ENCODE measurements at places on chromosomes 12 and 14.

DNA sequence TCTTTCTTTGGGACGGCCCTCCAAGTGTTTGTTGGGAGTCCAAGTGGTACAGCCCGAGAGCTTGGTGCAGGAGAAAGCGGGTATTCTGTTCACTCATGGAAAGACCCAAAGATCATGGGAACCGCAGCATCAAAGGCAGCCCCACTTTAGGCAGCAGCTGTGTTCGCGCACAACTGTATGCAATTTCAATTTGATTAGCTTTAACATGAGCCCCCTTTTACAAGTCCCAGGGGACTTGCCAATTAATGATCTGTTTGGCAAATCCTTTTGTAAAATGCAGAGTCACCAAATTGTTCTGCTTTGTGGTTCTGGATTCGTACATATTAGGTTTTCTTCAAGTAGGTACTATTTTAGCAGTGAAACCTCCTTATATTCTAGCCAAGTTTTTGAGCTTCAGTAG is 217.7 kb downstream of the AACS start:
- DNase-seq: no peak

DNA sequence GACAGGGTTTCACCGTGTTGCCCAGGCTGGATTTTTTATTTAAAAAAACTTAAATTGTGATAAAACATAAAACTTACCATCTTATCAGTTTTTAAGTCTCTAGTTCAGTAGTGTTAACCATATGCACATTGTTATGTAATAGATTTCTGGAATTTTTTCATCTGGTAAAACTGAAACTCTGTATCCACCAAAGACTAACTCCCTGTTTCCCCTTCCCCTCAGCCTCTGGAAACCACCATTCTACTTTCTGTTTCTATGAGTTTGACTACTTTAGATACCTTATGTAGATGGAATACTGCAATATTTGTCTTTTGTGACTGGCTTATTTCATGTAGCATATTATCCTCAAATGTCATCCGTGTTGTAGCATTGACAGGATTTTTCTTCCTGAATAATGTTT is 12.8 kb upstream of the PLEKHG3 start:
- DNase-seq: no peak

GRCh38 chr12:122665759-122666158 is 37.4 kb downstream of the HCAR2 start:
- no peak for DNase-seq

- DNase-seq: no peak
Observed at GRCh38 chr12:17062267-17063036, 456.5 kb upstream of the LMO3 start.
